ENCODE measurements at places on chromosomes 6 and 20. TPM values are rescaled to one million over a fixed set of nuclear protein-coding genes. Genes with fewer than 3 reads are reported as not detected.

PSORS1C2 gene
- not detected for total RNA-seq

DNA sequence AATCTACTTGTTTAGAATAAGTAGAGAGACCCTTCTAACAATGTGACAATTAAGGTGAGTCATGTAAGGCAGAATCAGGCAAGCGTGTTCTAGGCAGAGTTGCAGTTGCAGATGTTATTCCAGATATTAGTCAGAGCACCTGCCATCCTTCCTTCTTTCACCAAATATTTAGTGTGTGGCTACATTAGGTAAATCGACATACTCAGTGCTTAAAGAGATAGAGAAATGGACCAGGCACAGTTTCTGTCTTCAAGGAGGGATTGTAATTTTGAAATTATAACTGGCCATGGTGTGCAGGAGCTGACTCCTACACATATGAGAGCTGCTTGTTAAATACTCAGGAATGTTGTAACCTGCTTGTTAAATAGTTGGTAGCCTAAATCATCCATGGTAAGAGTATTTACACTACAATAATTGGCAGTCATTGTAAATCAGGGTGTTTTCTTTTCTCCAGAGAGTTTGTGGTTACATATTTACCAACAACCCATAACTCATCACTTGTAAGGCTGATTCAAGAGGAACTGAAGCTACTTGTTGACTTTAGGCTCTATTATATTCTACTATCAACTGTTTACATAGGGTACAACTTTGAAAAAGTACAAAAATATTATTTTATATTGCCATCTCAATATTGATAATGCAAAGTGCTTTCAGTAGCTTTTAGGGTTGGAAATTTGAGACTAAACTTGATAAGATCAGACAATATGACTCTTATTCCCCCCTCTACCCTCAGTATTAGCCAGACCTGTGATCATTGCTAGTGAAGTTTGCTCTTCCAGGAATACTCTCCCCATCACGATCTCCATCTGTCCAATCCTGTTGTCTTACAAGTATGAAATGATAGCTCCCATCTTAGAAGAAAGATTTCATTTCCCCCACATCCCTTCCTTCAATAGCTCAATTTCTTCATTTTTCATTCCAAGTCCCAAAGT is 607.1 kb downstream of the COL12A1 start:
- DNase-seq = no peak

GRCh38 chr6:5138995-5139827 is 54.1 kb downstream of the PPP1R3G start:
- DNase-seq = no peak

- no peak for DNase-seq
Measured at GRCh38 chr6:2209226-2209809, 36.1 kb downstream of the GMDS start.

GRCh38 chr6:106536357-106536756 is 92.9 kb downstream of the RTN4IP1 start:
- DNase-seq = no peak

HLA-DPB1 gene
- total RNA-seq = 2.4 TPM

DNA sequence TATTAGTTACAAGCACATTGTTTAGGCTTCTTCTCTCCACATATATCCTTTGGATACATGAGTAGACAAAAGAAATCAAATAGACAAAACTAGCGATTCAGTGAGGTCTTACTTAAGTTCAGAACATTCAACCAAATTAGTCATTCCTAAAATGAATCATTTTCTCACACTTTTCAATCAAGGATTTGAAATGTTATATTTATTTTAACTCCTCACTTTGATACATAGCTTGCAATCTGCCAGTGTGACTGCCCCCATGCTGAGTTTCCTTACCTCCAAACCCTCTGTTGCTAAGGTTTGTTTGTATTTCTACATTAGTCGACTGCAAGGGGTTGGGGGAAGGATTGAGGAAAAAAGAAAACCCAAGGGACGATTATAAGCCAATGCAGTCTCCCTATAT is 3.5 kb upstream of the MOXD1 start:
- no peak for DNase-seq

OR2H2 gene
- total RNA-seq = not detected

Data from frontal cortex (tissue), 4 donors.